ENCODE measurements at places on chromosomes 1 and 21.

DNA sequence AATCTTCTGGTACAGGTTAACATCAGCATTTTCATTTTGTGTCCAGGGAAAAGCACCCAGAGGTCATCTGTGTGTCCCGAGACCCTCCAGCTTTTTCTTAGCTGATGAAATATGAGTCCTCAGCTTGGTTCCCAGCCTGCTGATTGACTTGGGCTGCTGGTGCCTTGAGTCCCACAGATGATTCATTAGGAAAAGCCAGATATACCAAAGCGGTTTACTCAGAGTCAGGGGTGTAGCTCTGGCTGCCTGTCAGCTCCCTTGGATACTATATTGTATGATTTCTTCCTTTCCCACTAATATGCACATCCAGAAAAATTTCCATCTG is 43.7 kb upstream of the MAB21L3 start:
- no peak for DNase-seq

DNA sequence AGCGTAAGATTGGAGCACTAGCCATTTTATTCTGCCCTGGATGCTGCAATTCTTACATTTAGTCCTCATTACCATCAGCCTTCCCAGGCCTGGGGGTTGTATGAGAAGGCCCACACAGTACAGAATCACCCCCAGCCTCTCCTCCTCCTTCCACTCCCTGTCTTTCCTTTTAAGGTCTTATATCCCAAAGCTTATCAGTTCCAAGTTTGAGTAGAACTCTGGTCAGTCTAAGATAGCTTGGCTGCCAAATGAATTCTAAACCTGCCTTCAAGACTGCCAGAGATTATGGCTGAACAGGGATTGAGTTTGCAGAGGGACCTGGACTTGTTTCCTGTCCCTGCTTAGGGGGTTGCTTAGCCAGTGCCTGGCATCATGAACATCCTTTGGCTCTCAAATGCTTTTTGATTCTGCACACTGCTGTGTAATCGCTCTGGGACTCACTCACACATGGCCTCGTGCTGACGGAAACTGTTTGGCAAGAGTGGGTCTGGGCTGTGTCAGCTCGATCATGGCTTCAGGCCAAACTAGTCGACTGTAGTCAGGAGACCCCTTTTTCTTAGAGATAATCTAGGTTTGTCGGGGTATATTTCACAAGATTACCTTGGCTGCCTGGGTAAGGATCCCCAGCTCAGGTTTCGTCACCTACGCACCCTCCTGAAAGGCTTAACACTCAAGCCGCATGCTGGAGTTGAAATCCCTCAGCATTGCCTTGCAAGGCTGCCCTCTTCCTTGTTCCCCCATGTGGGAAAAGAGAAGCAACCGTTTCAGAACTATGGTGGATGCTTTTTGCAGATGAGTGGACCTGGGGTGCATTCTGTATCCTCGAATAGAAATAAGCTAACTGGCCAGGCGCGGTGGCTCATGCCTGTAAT is 252.6 kb downstream of the NFIA start:
- no peak for DNase-seq

DNA sequence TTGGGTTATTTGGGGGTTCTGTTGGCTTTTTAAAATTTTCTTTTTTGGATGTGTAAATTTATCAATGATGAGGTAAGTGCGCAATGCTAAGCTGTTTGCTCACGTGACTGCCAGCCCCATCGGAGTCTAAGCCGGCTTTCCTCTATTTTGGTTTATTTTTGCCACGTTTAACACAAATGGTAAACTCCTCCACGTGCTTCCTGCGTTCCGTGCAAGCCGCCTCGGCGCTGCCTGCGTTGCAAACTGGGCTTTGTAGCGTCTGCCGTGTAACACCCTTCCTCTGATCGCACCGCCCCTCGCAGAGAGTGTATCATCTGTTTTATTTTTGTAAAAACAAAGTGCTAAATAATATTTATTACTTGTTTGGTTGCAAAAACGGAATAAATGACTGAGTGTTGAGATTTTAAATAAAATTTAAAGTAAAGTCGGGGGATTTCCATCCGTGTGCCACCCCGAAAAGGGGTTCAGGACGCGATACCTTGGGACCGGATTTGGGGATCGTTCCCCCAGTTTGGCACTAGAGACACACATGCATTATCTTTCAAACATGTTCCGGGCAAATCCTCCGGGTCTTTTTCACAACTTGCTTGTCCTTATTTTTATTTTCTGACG is 3.1 kb downstream of the OLIG2 start:
- DNase-seq: no peak

DNA sequence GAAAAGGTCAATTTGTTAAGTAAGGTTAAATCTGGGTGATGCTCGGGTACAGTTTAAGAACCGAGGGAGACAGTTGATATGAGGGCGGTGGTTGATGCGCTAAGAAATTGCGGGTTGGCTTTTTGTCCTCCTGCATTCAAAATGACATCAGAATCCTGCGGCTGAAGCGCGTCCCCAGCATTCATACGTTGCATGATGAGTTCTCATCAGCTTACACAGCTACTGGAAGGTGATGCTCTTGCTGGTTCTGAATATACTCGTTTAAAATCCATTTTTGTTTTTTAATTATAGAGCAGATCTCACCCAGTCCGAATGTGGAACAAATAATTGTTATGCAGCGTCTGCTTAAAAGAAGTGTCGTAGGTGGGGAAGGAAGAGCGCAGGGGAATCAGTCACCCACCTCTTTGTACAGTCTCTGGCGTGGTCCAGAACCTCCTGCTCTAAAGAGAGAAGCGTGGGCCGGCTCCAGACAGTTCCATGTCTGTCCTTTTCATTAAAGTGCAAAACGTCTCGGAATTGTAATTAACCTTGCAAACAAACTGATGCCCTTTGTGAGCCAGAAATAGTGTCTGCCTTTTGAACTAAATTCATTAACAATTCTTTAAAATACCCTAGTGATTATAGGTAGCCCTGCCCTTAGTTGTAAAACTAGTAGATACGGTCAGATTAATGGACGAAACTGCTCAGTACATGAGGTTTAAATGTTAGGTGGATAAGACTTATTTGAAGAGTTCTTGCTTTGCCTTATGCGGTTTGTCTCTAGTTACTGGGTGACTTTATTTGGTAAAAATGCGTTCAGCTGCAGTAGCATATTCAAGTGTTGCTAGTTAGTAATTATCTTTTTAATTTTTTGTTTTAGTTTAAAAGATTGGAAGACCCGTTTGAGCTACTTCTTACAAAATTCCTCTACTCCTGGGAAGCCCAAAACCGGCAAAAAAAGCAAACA is 741 bp downstream of the RGS2 start:
- DNase-seq: peak; percentile 46

GRCh38 chr1:64917907-64918306 is 48.4 kb downstream of the JAK1 start:
- DNase-seq: no peak

- peak; percentile 42 for DNase-seq
Measured at GRCh38 chr21:45478115-45478801, 64.0 kb downstream of the SLC19A1 start.

DNA sequence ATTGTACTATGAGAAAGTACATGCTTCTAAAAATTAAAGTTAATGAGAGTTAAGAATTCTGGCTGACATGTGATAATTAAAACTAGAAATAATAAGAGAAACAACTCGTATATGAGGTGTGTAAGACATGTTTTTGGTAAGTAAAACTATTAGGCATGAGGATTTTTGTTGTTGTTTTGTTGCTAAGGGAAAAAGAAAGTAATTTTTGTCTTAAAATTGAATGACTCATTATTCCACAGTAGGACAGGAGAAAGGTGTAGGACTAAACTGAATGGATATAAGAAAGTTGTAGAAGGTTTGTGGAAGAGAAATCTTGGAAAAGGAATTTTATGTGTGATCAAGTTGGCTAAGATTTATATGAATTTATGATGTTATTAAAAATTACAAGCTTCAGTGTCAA is 54.8 kb downstream of the TBX19 start:
- no peak for DNase-seq

GRCh38 chr1:218701131-218701530 is 356.0 kb downstream of the TGFB2 start:
- DNase-seq: no peak

- DNase-seq: no peak
Measured at GRCh38 chr1:20615946-20616846, 17.1 kb upstream of the PINK1 start.

DNA sequence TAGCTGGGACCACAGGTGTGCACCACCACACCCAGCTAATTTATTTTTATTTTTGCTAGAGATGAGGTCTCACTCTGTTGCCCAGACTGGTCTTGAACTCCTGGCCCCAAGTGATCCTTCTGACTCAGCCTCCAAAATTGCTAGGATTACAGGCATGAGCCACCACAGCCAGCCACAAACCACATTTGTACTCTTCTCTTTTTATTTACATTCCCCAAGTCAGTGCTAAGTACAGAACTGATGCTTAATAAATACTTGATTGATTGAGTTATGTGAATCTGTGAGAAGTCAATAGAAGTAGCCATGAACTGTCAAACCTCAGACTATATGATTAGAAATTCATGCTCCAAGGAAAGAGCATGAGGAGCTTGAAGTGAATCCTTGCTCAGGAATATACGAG is 48.5 kb upstream of the S1PR1 start:
- DNase-seq: no peak

GRCh38 chr1:222251847-222252246 is 296.1 kb downstream of the HHIPL2 start:
- DNase-seq: no peak

DNA sequence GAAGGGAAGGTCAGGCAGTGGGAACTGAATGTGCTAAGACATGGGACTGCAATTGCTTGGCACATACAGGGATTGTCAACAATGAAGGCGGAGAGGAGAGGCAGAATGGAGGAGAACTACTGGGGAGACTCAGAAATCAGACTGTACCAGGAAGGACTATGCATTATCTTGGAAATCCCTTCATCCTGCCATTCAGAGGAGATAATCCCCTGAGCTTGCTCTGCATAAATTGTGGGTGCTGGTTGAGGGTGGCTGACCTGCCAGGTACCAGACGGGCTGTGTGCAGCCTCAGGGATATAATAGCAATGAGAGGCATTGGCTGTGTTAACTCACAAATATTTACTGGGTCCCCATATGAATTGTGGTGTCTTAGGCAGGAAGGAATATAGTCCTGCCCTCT is 5.0 kb upstream of the TRABD2B start:
- no peak for DNase-seq

DNA sequence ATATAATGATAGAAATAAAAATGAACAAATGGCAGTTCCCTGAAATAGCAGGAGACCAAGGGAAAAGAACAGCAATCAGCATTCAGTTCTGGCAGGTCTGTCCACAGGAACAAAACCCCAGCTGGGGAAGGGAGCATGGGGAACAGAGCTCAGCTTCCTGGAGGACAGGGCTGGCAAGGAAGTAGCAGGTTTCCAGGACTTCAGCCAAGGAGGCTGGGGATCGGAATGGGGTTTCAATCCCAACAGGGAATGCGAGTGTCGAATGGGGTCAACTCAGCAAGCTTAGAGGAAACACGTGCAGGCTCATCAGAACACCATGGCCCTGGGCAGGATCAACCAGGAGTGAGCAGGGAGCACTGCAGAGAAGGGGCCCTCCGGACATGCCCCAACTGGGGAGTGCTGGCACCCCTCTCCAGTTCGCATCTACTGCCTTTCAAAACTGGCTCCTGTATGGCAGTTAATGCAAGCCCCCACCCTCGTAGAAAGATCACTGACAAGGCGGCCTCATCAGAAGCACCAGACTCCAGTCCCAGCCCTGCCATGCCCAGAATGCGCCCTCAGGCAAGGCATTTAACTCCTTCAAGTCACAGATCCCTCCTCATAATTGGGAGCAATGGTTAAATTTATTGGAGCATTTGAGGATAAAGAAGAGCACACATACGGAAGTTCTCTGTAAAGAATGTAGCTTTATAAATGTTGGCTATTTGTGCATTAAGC is 72.4 kb downstream of the SEC16B start:
- no peak for DNase-seq

- DNase-seq: no peak
Measured at GRCh38 chr1:1230656-1231399, 973 bp downstream of the SDF4 start.

GRCh38 chr1:17008208-17008855 is 3.4 kb downstream of the ATP13A2 start:
- no peak for DNase-seq

DNA sequence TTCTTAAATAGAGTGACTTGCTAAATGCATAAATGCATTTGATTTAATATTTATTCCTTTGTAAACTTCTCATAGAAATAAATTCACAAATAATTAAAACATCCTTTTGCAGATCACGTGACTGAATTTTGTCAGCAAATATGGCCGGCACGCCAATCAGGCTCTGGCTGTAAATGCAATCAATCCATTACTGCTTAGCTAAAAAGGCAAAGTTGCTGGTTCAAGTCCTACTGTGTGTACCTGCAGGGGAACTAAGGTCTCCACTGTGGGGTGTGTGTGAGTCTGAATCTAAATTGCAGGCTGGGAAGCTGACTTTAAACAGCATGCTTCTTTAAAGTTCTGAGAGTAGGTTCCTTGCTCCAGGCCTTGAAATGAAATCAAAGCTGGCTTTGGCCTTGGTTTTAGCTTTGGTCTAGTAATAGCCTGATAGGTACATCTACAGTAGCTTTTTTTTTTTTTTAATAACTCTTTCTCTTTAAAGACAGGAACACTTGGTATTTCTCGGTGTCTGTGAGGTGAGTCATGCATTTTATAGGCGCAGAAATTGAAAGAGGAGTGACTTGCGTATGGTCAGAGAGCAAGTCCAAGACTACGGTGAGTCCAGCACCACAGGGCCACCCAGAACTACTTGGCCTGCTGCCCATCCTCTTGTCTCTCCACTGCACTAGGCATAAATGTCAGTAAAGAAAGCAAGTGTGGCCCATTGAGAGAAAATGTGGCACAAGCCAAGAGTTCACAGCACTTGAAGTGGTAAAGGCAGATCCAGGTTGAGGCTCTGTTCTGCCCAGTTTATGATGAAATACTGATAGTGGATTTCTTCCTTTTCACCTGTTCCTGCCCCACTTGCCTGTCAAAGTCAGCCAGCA is 36.2 kb upstream of the LYST start:
- DNase-seq: no peak

DNA sequence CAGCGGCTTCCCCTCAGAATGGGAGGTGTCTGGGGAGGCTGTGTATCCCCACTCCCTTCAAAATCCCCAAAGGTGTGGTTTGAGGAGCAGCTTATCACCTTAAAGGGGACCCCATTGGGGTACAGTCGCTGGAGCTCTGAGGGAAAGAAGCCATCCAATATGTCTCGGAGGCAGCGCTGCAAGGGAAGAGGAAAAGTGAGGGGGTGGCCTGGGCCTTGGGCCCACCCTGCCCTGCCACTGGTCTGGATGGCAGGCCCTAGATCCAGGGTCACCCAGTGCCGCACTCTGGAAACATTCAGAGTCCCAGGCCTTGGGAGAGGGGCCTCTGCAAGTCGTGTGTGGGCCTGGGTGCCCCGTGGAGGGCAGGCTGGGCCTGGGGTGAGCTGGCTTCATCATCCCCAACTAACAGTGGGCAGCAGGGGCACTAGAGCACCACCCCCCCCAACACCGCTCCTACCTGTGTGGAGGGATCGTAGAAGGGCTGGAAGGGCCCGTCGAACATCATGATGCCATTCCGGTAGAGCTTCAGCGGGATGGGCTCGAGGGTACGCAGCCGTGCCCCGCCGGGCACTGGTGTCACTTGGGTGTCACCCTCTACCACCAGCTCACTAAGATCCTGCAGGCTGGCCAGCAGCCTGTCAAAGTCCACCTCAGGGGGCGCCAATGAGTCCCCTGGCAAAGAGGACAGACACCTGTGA is 5.6 kb downstream of the SH3BGRL3 start:
- no peak for DNase-seq

- DNase-seq: no peak
Measured at GRCh38 chr1:221182791-221183533, 303.7 kb downstream of the HLX start.

Measured in NCI-H2107 (cell line).